Activated CD8-positive, alpha-beta memory T cell treated with anti-CD3 and anti-CD28 coated beads for 1 hour (primary cell): ENCODE measurements at places on chromosomes 7 and 10.

DNA sequence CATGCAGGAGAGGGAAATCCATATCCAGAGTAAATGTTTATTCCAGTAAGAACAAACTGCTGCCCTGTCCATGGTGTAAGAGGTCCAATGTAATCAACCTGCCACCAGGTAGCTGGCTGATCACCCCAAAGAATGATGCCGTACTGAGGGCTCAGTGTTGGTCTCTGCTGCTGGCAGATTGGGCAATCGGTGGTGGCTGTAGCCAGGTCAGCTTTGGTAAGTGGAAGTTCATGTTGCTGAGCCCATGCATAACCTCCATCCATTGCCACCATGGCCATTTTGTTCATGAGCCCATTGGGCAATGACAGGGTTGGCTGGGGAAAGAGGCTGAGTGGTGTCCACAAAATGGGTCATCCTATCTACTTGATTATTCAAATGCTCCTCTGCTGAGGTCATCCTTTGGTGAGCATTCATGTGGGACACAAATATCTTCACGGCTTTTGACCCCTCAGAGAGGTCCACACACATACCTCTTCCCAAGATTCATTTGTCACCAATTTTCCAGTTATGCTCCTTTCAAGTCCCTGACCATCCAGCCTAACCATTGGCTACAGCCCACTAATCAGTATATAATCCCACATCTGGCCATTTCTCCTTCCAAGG is 23.3 kb upstream of the PAPSS2 start:
- DNase-seq = no peak

DNA sequence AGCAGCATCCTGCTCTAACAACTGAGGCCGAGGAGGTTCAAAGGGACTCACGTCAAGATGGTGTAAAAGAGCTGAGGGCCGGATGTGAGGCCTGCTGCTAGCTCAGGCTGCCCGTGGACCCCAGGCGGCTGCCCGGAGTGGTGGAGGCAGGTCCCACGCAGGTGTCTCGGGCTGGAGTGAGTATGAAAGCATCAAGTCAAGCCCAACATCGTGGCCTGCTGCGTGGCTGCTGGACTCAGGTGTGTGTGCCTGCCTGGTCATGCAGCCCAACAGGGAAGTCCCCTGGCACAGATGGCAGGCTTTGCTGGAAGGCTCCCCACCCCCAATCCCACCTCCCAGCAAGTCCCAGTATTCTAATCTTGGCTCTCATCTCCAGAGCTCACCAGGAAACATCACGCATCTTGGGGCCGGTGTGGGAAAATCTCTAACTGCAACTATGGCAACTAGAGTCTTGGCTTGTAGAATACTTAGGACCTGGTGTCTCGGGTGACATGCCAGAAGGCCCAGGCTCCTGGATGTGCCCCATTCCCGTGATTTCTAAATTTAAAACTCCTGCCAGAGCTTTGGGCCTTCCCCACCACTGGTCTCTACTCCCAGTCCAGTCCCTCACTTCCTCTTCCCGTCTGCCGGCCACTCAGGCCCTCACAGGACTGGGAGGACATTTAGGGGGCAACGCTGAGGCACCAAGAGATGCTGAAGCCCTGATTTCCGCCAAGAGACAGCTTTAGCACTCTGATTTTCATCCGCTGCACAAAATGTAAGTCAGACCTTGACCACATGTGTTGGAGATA is 85.9 kb downstream of the PRKAG2 start:
- DNase-seq = no peak

GRCh38 chr10:29387269-29387668 is 98.4 kb downstream of the LYZL1 start:
- DNase-seq = no peak

DNA sequence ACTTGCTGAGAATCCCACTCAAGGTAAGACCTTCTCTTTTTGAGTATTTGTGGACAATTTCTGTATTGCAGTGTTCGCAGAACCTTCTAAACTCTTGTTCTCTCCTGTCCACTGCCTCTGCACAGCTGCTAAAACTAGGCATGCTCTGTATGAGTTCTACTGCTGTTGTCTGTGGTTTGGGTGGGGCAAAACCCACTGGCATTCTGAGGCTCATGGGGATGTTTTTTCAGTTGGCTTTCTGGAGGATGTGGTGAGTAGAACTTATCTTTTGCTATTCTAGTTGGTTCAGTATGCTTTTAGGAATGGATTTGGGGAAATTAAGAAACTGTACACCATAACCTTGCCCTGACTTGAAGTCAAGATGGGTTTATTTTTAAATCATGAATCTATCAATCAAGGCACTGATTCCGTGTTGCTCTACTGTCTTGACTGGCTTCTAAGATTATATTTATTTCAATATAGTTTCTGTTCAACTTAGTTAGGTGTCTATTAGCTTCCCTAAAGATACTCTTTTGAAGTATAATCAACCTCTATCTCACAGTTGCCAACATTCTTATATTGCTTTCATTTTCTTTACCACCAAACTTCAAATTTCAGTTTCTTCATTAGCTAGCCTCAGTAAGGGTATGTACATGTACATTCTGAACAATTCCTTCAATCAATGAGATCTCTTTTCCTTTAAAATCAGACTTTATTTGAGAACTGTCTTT is 25.0 kb upstream of the C1GALT1 start:
- DNase-seq = peak; percentile 29

DNA sequence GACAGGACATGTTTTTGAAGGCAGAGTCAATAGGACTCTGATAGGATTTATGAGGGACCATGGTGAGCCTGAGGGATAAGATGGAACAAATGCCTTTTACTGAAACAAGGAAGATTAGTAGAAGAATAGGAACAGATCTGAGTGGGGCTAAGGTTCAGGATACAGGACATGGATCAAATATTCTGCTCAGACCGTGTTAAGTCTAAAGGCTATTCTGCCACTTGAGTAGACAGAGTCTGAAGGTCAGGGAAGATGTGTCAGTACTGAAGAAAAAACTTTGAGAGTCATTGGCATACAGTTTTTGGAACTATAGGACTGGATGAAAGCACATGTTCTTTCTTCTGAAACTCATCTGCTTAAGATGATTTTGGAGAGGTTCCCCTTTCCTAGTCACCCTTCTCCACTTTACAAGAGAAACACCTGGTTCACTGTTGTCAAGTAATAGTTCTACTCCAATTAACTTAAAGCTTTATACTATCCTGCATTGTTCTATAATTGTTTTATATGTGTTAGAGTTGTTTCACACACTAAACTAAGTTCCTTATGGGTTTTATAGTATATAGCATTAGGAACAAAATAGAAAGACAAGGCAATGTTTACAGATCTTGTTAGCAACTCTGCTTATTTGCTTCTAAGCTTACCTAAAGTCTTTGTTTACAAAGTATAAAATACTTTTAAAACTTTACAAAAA is 43.4 kb downstream of the WASL start:
- no peak for DNase-seq

DNA sequence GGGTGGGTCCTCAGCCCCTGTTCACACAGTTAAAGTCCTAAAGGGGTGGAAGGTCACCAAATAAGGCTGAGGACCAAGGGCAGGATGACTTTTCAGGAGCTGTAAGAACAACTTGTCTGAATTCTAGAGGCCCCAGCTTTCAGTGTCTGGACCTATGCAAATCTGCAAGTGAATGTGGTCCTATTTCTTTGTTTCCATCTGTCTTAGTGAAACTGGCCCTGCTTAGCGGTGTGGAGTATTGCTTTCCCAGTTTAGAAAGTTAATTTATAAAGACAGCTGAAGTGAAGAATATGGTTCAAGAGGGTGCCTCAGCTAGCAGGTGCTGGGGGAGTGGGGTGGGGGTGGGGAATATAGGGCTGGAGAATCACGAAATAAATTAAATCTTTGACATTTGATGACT is 40.1 kb downstream of the HHEX start:
- DNase-seq = no peak
